ENCODE measurements at places on chromosomes 2 and 18.

DNA sequence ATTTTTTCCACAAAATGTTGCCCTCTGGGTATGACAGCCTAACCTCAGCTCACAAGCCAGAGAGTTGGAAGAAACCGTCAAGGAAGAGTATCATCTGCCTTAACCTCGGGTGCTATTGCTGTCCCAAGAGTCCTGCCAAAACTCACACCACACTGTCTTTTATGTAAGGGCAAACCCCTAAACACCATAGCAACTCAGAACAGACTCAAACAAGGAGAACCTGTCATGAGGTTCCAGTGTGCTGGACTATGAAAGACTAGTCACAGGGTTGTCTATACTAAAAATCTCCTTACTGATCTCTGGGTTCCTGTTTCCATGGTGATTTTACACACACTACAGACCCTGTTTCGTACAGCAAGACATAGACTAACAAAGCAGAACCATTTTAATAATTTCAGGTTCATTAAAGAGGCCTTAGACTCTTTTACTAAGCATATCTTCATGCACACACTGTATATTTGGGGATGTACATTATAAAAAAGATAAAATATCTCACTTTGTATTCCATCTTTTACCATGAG lies 159.8 kb downstream of the PKP4 start:
- no peak for DNase-seq

- no peak for DNase-seq
Measured at GRCh38 chr2:132460781-132461180, 44.2 kb downstream of the GPR39 start.

- no peak for DNase-seq
Measured at GRCh38 chr2:65714866-65715265, 282.5 kb upstream of the SPRED2 start.

DNA sequence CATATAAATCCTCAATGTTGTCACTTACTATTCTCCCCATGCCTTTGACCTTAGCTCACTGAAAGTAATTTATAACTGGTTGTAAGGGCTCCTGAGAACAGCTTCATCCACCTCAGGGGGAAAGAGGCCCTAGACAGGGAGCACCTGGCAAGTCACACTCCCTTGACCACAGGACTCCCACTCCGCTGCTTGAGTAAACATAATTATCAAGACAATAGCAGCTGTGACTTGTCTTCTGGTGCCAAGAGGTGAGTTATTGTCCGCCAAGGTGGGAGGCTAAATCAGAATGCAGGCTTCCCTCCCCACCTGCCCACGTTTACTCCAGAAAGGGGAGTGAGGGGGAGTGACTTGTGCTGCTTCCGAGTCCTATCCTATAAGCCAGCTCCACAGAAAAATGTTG lies 230.6 kb upstream of the LRATD1 start:
- DNase-seq, result no peak

- no peak for DNase-seq
Measured at GRCh38 chr2:70003093-70003830, 41.8 kb upstream of the ASPRV1 start.

DNA sequence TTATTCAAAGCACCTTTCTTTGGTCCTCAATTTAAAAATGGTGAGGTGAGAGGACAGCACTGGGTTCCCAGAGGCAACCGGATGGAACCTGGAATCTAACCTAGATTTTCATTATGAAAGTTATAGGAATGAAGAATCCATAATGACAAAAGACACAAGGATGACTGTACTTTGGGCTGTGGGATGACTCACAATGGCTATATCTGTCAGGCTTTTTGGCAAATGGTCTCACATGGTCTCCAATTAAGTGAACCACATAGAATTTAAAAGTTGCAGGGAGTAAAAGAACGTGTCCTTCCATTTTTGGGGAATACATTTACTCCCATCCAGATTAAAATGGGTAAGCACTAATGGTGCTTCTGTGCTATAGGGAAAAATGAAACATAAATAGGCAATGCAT lies 31.8 kb upstream of the LYPD1 start:
- DNase-seq, result no peak

GRCh38 chr18:54254265-54254758 lies 15.0 kb upstream of the POLI start:
- DNase-seq, result no peak

Data from neural crest cell (in vitro differentiated cells).